ENCODE measurements at places on chromosomes 7 and 10. TPM values are rescaled to one million over a fixed set of nuclear protein-coding genes. Genes with fewer than 3 reads are reported as not detected.

DNA sequence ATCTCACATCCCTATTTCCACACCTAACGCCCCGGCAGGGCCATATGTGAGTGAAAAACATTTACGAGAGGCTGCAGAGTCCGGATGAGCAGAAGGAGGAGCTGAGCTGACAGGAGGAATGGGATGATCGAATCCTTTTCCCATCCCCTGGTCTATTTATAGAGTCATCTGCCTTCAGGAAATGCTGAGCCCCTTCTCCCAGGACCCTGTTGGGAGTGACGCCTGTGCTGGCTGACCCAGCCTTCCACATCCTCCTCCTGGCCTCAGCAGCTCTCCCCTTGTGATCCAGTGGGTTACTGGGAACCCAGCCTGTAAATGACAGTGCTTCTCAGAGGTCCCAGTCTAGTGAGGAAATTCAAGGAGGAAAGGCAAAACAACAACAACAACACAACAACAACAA is 16.6 kb downstream of the DENND2A start:
- no peak overlapping the region for H3K4me3 ChIP-seq
- H3K4me1 ChIP-seq = peaks cover 6% of the 10 kb centered on the region
- no peaks in the 10 kb centered on the region for H3K36me3 ChIP-seq
- H3K27ac ChIP-seq = no peak overlapping the region
- no peak for DNase-seq

- peaks cover 40% of the 10 kb centered on the region for H3K36me3 ChIP-seq
- no peaks in the 10 kb centered on the region for H3K27me3 ChIP-seq
- DNase-seq = no peak
- H3K4me1 ChIP-seq = no peaks in the 10 kb centered on the region
Observed at GRCh38 chr10:26738301-26738911, 40.9 kb downstream of the PDSS1 start.

Gene HOXA11
- total RNA-seq = not detected

GRCh38 chr10:32338262-32338661 is 8.7 kb downstream of the EPC1 start:
- peaks cover 86% of the 10 kb centered on the region for H3K4me1 ChIP-seq
- DNase-seq = no peak
- no peaks in the 10 kb centered on the region for H3K36me3 ChIP-seq
- no peaks in the 10 kb centered on the region for H3K27me3 ChIP-seq
- H3K27ac ChIP-seq = no peak overlapping the region

Gene ACBD5
- 27.9 TPM for total RNA-seq

GRCh38 chr7:113371416-113372043 is 253.2 kb upstream of the SMIM30 start:
- no peak overlapping the region for H3K27ac ChIP-seq
- H3K36me3 ChIP-seq = no peaks in the 10 kb centered on the region
- no peaks in the 10 kb centered on the region for H3K4me1 ChIP-seq

- H3K4me1 ChIP-seq = peaks cover 36% of the 10 kb centered on the region
- DNase-seq = no peak
- H3K36me3 ChIP-seq = no peaks in the 10 kb centered on the region
Observed at GRCh38 chr7:29090836-29091601, 55.3 kb downstream of the CPVL start.

Gene ASZ1
- not detected for total RNA-seq

DNA sequence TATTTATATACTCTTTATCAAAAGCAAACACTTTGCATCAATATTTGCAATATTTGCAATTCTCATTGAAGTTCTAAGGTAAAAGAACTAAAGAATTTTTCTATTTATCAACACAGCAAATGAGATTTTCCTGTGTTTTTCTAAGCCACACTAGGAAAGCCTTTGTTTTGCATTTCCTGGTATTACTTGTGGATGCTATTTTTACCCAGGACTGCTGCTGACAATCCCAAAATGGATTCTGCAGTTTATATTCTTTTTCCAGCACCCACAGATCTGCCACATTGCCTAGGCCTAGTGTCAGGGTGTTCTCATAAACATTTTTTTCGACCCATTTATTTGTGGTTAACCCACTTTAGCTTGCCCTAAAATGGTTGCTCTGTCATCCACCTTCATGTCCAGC is 25.9 kb downstream of the LRRC17 start:
- no peaks in the 10 kb centered on the region for H3K27me3 ChIP-seq
- H3K4me3 ChIP-seq = no peak overlapping the region

- H3K4me1 ChIP-seq = peaks cover 61% of the 10 kb centered on the region
- H3K27me3 ChIP-seq = no peaks in the 10 kb centered on the region
- DNase-seq = peak; percentile 78
- peak overlapping the region; percentile 76 for H3K27ac ChIP-seq
Observed at GRCh38 chr10:69048103-69048502, 39.8 kb upstream of the SRGN start.

Gene ZNF679
- total RNA-seq = not detected

DNA sequence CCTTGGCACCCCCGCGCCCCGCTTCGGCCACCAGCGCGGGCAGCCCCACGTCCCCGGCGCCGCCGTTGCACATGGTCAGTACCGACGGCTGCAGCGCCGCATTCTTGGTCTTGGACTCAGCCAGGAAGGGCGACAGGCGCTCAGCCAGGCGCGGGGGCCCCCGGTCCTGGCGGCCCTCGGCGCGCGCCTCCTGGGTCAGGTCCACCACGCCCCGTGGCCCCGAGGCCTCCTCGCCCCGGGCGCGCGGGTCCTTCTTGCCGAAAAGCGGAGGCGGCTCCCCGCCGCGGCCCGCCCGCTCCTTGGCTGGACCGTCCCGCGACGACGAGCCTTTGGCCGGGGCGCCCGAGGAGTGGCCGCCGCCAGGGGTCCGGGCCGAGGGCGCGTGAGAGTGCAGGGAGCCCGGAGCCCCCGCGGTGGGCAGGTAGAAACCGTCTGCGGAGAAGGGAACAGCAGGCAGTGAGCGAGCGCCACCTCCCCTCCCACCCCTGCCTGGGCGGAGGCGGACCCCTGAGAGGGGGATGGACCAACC is 34.7 kb downstream of the TNRC18 start:
- H3K4me1 ChIP-seq = peaks cover 10% of the 10 kb centered on the region
- H3K27ac ChIP-seq = no peak overlapping the region
- H3K36me3 ChIP-seq = peaks cover 94% of the 10 kb centered on the region

Gene GALNT17
- total RNA-seq = 6.6 TPM

- H3K4me3 ChIP-seq = no peak overlapping the region
- no peak overlapping the region for H3K27ac ChIP-seq
- no peaks in the 10 kb centered on the region for H3K27me3 ChIP-seq
- peaks cover 3% of the 10 kb centered on the region for H3K4me1 ChIP-seq
Observed at GRCh38 chr7:69698109-69698825, 100.0 kb downstream of the AUTS2 start.

DNA sequence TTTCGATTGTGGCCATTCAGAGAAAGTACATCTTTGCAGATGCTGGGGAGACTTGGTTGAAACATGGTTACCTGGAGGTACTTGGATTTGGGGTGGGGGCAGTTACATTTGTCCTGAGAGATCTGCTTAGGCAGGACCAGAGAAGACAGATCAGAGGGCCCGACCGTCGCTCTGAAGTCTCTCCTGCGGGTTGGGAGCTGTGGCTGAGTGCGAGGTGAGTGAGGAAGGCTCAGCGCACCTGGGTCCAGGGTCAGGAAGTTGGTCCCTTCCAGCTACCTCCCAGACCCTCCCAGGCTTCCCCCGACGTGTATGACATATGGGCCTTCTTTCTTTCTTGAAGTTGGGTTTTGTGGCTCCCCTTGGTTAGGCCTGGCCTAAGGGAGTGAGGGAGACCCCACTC is 56.3 kb downstream of the LHPP start:
- H3K36me3 ChIP-seq = no peaks in the 10 kb centered on the region
- no peak overlapping the region for H3K27ac ChIP-seq
- H3K4me3 ChIP-seq = no peak overlapping the region

Gene DNAJB12
- total RNA-seq = 44.7 TPM

- no peaks in the 10 kb centered on the region for H3K36me3 ChIP-seq
- H3K27ac ChIP-seq = peak within 1 kb of the TSS; percentile 98
- H3K27me3 ChIP-seq = no peaks in the 10 kb centered on the region
- peak; percentile 82 for DNase-seq
- peak within 1 kb of the TSS; percentile 92 for H3K4me3 ChIP-seq
- peaks cover 41% of the 10 kb centered on the region for H3K4me1 ChIP-seq
Observed at GRCh38 chr10:114821293-114821914, at the start of gene FHIP2A. TSS of gene FHIP2A (plus strand) at chr10:114821780. CDS start at chr10:114822079, 299 bp downstream.

GRCh38 chr10:97411406-97411805 is 10.3 kb upstream of the RRP12 start:
- no peaks in the 10 kb centered on the region for H3K27me3 ChIP-seq
- H3K4me1 ChIP-seq = peaks cover 13% of the 10 kb centered on the region
- DNase-seq = no peak
- no peak overlapping the region for H3K4me3 ChIP-seq
- no peak overlapping the region for H3K27ac ChIP-seq

Gene ZNF117
- 22.0 TPM for total RNA-seq

Gene SPDYE1
- total RNA-seq = not detected

- no peak for DNase-seq
- no peak overlapping the region for H3K27ac ChIP-seq
- H3K4me3 ChIP-seq = no peak overlapping the region
- H3K4me1 ChIP-seq = no peaks in the 10 kb centered on the region
- H3K36me3 ChIP-seq = no peaks in the 10 kb centered on the region
Observed at GRCh38 chr10:66572700-66573099, 353.1 kb upstream of the LRRTM3 start.

Gene STAMBPL1
- total RNA-seq = 7.1 TPM

Gene NEURL1
- total RNA-seq = 0.95 TPM

Gene SH2D4B
- total RNA-seq = 1.4 TPM

- H3K36me3 ChIP-seq = no peaks in the 10 kb centered on the region
- no peaks in the 10 kb centered on the region for H3K27me3 ChIP-seq
- no peak overlapping the region for H3K4me3 ChIP-seq
- no peak overlapping the region for H3K27ac ChIP-seq
- peak; percentile 40 for DNase-seq
- H3K4me1 ChIP-seq = no peaks in the 10 kb centered on the region
Observed at GRCh38 chr10:132207536-132208461, 21.1 kb downstream of the DPYSL4 start.

- H3K27ac ChIP-seq = no peak overlapping the region
- H3K4me3 ChIP-seq = no peak overlapping the region
- DNase-seq = no peak
- H3K4me1 ChIP-seq = peaks cover 16% of the 10 kb centered on the region
- peaks cover 9% of the 10 kb centered on the region for H3K36me3 ChIP-seq
- H3K27me3 ChIP-seq = no peaks in the 10 kb centered on the region
Observed at GRCh38 chr10:48897441-48897790, 42.2 kb downstream of the LRRC18 start.

DNA sequence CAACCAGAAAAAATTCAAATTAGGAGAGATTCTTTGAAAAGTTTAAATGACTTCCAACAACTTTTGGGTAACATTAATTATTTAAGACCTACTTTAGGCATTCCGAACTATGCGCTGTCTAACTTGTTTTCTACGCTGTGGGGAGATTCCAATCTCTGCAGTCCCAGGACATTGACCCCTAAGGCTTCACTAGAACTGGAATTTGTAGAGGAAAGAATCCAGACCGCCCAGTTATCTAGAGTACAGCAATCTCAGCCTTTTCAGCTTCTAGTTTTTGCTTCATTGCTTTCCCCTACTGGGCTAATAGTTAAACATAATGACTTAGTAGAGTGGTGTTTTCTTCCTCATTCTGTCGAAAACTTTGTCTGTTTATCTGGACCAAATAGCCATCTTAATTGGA is 14.9 kb upstream of the DDC start:
- no peak overlapping the region for H3K4me3 ChIP-seq
- H3K27ac ChIP-seq = no peak overlapping the region
- no peaks in the 10 kb centered on the region for H3K36me3 ChIP-seq
- H3K4me1 ChIP-seq = no peaks in the 10 kb centered on the region

Gene ASAH2
- total RNA-seq = not detected

Gene LRRC17
- 1.5 TPM for total RNA-seq

GRCh38 chr7:139094596-139094995 is 14.9 kb downstream of the ZC3HAV1 start:
- H3K4me1 ChIP-seq = peaks cover 67% of the 10 kb centered on the region
- DNase-seq = no peak
- H3K27ac ChIP-seq = peak overlapping the region; percentile 15
- H3K36me3 ChIP-seq = peaks cover 23% of the 10 kb centered on the region
- H3K4me3 ChIP-seq = peak overlapping the region; percentile 26

DNA sequence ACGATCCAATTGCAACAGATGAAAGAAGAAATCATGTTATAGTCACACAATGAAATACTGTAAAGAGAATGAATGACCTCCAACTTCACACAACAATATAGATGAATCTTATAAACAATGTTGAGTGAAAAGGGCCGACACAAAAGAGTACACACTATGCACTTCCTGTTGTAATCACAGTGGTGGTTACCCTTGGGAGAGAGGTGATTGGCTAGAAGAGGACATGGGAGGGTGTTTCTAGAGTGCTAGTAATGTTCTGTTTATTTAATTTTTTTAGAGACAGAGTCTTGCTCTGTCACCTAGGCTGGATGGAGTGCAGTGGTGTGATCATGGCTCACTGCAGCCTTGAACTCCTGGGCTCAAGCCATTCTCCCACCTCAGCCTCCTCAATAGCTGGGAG is 82.5 kb downstream of the NDUFB2 start:
- H3K27ac ChIP-seq = no peak overlapping the region
- DNase-seq = no peak
- no peak overlapping the region for H3K4me3 ChIP-seq
- H3K27me3 ChIP-seq = no peaks in the 10 kb centered on the region
- H3K36me3 ChIP-seq = peaks cover 87% of the 10 kb centered on the region

GRCh38 chr7:71131256-71132126 is 453 bp upstream of the GALNT17 start:
- H3K27ac ChIP-seq = peak overlapping the region; percentile 31
- peaks cover 9% of the 10 kb centered on the region for H3K4me1 ChIP-seq
- peaks cover 23% of the 10 kb centered on the region for H3K27me3 ChIP-seq
- no peak for DNase-seq
- peak overlapping the region; percentile 52 for H3K4me3 ChIP-seq

Gene PPP1R3A
- total RNA-seq = 0.24 TPM

Gene CALML5
- not detected for total RNA-seq

Gene CRYGN
- total RNA-seq = not detected

- H3K36me3 ChIP-seq = no peaks in the 10 kb centered on the region
- no peak for DNase-seq
- no peaks in the 10 kb centered on the region for H3K27me3 ChIP-seq
- H3K4me1 ChIP-seq = no peaks in the 10 kb centered on the region
Observed at GRCh38 chr10:8369666-8370065, 315.2 kb downstream of the GATA3 start.

Gene VIPR2
- 0.80 TPM for total RNA-seq

- H3K4me3 ChIP-seq = no peak overlapping the region
- H3K36me3 ChIP-seq = no peaks in the 10 kb centered on the region
- H3K27me3 ChIP-seq = no peaks in the 10 kb centered on the region
- H3K4me1 ChIP-seq = no peaks in the 10 kb centered on the region
Observed at GRCh38 chr10:84820120-84820519, 491.7 kb downstream of the CCSER2 start.

- peak; percentile 99 for DNase-seq
- peaks cover 4% of the 10 kb centered on the region for H3K36me3 ChIP-seq
- H3K4me1 ChIP-seq = peaks cover 17% of the 10 kb centered on the region
- H3K27ac ChIP-seq = peak overlapping the region; percentile 96
- peak overlapping the region; percentile 88 for H3K4me3 ChIP-seq
- no peaks in the 10 kb centered on the region for H3K27me3 ChIP-seq
Observed at GRCh38 chr7:76317782-76318487, 15.5 kb downstream of the HSPB1 start.

Gene RET
- 0.68 TPM for total RNA-seq

Gene SORCS3
- not detected for total RNA-seq

Gene CALHM3
- not detected for total RNA-seq

Data from lower lobe of right lung (tissue), 2 donors.